ENCODE measurements at places on chromosomes 16 and 17. TPM values are rescaled to one million over a fixed set of nuclear protein-coding genes. Genes with fewer than 3 reads are reported as not detected.

The TOX3 gene
- not detected for total RNA-seq

The KRT23 gene
- total RNA-seq, result not detected

The PTX4 gene
- under 0.01 TPM for total RNA-seq

The KCTD2 gene
- 14.9 TPM for total RNA-seq

The PRR35 gene
- total RNA-seq, result not detected

The ABCA5 gene
- 18.5 TPM for total RNA-seq

The SARM1 gene
- total RNA-seq, result 3.7 TPM

The HES7 gene
- total RNA-seq, result not detected

The RAC3 gene
- total RNA-seq, result 14.5 TPM

The CCDC200 gene
- not detected for total RNA-seq

The NOXO1 gene
- 0.13 TPM for total RNA-seq

The IGFALS gene
- total RNA-seq, result not detected

The KIF18B gene
- 2.3 TPM for total RNA-seq

The GRAP gene
- 152 TPM for total RNA-seq

Measured in dermis microvascular lymphatic vessel endothelial cell (primary cell).